ENCODE measurements at places on chromosomes 7 and 10.

DNA sequence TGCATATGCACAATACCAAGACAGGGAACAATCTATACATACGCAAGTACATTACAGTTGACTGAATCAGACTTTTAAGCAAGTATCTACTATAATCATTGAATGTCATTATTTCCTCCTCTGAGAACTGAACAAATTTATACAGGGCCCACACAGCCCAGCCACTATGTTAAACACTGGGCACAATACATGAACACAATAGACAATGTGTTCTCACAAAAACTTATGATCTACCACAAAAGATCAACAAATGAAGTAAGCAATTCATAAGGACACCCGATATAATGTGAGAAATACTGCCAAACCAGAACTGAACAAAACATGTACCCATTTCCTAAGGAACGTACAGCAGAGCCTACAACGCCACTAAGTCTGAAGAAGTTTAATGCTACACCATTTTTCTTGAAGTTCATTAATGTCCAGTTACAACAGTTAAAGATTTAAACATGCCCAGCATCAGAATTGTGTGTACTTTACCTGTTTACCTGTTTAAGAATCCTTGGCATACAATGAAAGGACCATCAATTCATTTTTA, 31.5 kb downstream of the SHTN1 start:
- no peak for DNase-seq

GRCh38 chr10:84607044-84607443, 278.7 kb downstream of the CCSER2 start:
- no peak for DNase-seq

- no peak for DNase-seq
These were observed 28.1 kb downstream of the YWHAG start for GRCh38 chr7:76330673-76331072.

DNA sequence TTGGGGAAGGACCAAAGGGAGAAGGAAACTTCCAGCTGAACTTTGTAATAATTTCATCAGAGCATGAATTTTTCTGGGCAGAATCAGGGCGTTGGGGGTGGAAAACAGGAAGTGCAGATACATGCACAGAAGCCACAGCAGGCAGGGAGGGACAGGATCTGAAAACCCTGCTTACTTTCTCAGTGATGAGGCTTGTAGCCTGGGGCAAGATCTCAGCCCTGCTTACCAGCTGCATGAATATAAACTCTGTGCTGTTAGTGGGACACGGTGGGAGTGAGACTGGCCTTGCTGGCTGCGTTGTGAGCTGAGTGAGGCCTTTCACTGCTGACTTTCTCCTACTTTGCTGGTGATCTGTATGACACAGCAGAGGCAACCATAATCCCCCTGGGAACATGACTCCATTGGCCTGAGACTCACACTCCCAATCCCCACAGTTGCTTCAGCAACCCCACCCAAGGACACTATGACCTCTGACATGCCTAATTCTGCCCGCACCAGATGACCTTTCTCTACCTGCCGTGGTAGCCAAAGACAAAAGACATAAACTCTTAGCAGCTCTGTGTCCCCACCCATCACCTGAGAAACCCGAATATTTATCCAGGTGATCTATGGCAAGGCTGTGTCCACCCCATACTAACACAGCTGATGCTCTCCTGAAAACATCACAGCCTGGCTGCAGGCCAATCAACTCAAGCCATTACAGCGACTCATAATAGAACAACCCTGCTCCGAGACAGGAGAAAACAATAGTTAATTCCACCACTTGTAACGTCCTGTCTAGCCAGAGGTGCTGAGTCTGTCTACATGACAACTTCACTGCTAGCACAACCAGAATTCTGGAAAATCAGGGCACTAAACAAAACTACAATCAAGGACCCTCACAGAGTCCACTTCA, 190.7 kb upstream of the CHRM2 start:
- DNase-seq, result no peak

GRCh38 chr10:101403161-101403560, 49.2 kb downstream of the BTRC start:
- DNase-seq, result no peak

- no peak for DNase-seq
These were observed 32.9 kb downstream of the ENTPD1 start for GRCh38 chr10:95788830-95789229.

DNA sequence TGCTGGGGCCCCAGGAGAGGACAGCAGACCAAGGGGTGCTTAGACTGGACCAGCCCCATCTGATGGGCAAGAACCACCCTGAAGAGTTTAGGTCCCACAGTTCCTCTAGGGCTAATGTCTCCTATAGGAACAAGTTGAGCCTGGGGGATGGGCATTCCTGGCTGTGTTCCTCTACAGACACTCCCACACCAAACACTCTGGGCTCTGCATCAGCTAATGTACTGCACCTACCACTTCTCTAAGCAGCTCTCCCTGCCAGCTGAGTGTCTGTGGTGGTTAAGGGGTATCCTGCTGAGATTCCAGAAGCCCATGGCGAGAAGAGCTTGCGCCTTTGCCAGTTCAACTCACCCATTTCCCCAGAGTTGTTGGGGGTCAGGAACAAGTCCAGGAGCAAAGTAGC, 284.1 kb upstream of the CSTF2T start:
- DNase-seq, result no peak

- DNase-seq, result no peak
These were observed 224.9 kb downstream of the ACTR3B start for GRCh38 chr7:152984421-152984820.

GRCh38 chr10:16845248-16845647, 28.0 kb upstream of the RSU1 start:
- no peak for DNase-seq
